ENCODE measurements at places on chromosomes 2 and 18.

- DNase-seq = no peak
Measured at GRCh38 chr2:119591523-119591922, 47.3 kb downstream of the CFAP221 start.

GRCh38 chr2:109615637-109616144 is 1.5 kb downstream of the SOWAHC start:
- DNase-seq = no peak

GRCh38 chr2:99152199-99152895 is 2.4 kb downstream of the TSGA10 start:
- DNase-seq = no peak

DNA sequence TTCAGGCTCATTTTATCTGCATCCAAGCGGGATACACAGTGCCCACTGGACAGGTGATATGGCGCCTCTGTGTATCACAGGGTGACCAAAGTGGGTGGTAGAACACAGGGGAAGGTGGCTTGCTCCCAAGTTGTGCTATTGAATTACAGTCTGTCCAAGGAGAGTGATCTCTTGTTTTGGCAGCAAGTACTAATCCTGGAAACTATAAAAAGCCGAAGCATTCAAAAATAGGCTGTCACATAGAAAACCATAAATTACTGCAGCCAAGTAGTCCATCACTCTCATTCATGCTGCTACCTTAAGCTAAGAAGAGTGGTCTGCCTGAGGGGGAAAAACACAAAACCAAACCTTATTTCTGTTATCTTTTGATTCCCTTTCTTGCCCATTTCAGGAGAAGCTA is 237.1 kb upstream of the POU3F3 start:
- DNase-seq = no peak

DNA sequence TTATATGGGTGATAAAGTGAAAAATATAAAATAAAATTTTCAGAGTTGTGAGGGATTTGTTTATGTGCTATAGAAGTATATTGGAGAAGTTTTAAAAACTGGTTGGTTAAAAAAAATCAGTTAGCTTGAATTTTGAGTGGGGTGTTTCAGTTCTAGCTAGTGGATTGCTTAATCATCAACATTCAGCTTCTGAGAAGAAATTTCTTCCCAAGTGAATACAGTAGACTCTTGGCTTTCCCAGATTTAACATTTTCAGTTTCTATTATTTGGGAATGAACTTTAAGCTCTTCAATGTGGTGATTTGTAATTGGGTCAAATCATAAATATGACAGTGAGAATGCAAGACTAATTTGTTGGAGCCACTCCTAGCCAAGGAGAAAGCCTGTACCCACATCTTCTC is 120.8 kb downstream of the PLCL1 start:
- no peak for DNase-seq

- no peak for DNase-seq
Measured at GRCh38 chr2:142756430-142756829, 121.0 kb upstream of the KYNU start.

DNA sequence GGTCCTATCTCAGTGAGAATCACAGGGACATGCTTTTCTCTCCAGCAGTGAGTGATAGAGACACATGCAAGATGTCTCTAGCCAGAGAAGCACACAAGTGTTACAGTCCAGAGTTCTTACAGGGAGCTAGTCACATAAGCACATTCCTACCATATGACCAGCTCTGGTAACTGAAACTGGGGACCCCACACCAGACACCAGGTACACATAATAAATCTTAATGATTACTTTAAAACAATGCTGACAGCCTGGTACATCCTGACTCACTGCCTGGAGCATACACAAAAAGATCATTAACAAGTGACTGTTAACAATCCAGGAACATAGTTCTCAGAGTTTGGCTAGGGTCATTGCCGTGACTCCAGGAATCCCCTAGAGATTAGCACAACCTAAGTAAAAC is 53.6 kb downstream of the GALNT1 start:
- no peak for DNase-seq

GRCh38 chr2:129922571-129923264 is 56.7 kb upstream of the RAB6C start:
- no peak for DNase-seq

DNA sequence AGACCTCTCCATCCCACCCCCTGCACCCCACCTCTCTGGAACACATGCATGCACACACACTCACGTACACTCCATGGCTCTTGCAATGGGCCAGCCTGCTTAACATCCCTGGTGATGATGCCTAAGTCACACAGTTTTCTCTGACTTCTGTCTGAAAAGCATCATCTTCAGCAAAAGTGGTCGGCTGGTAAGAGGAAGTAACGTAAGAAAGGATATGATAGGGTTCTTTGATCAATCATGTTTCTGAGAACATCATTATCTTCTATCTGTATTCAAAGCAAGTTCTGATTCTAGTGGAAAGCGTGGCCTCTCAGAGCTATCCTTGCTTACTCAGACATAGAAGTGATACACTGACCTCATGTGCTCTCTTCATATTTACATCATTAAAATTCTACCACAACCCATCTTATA is 11.4 kb upstream of the NDUFV2 start:
- peak; percentile 70 for DNase-seq

DNA sequence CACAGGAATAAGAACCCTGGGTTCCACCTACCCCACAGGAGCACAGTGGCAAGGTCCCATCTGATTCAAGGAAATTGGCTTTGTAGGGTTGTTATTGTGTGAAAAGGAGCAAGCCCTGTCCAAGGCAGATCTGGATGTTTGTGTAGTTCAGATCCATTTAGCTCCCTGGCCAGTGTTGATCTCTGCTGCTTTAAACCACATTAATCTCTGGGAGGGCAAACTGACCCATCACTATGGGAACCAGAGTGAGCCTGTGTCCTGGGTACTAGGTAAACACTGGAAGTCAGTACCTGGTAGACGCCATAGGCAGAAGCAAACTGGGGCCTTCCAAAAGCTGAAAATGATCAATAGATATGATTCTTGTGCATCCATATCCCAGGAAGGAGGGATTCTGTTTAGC is 271.5 kb upstream of the EPAS1 start:
- no peak for DNase-seq

- DNase-seq = no peak
Measured at GRCh38 chr2:150903055-150903454, 358.6 kb downstream of the RBM43 start.

DNA sequence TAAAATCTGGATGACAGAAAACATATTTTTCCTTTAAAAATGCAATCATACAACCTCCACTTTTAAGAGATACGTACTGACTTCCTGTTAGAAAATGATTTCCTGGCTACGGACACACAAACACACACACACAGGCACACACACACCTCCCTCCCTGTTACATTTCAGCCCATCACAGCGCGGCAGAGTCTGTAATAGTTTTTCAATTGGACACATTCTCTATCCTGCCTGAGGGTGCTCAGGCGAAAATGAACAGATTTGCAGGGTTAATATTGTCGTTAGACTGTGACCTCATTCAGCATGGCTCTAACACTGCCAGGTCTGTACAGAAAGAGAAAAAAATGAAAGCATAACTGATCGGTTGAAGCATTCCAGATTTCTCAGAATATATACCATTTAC is 45.0 kb downstream of the KCTD1 start:
- DNase-seq = no peak

- DNase-seq = no peak
Measured at GRCh38 chr2:175755169-175755568, 246.9 kb downstream of the LNPK start.

GRCh38 chr2:238913931-238914647 is 66.2 kb downstream of the TWIST2 start:
- no peak for DNase-seq

Measured in CD4-positive, alpha-beta T cell treated with Interferon alpha-2 for 1 hour (primary cell).